ENCODE measurements at places on chromosomes 3 and 15.
A peak's percentile ranks its signal among the peaks of the same experiment; 100 is the strongest.

- DNase-seq = no peak
These were observed 170.2 kb upstream of the P2RY1 start for GRCh38 chr3:152664766-152665165.

- no peak for DNase-seq
These were observed 43.9 kb downstream of the PPCDC start for GRCh38 chr15:75067123-75067830.

DNA sequence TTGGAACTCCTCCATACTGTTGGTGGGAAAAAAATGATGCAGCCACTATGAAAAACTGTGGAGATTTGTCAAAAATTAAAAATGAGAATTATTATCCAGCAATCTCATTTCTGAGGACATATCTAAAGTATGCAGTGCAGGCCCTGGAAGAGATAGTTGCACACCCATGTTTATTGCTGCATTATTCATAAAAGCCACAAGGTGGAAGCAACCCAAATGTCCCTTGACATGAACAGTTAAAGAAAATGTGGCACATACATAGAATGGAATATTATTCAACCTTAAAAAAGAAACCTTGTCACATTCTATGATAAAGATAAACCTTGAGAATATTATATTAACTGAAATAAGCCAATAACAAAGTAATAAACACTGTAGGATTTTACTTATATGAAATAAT is 80.9 kb upstream of the ARHGEF26 start:
- DNase-seq = no peak

- no peak for DNase-seq
These were observed 316.3 kb downstream of the UACA start for GRCh38 chr15:70447081-70447480.

DNA sequence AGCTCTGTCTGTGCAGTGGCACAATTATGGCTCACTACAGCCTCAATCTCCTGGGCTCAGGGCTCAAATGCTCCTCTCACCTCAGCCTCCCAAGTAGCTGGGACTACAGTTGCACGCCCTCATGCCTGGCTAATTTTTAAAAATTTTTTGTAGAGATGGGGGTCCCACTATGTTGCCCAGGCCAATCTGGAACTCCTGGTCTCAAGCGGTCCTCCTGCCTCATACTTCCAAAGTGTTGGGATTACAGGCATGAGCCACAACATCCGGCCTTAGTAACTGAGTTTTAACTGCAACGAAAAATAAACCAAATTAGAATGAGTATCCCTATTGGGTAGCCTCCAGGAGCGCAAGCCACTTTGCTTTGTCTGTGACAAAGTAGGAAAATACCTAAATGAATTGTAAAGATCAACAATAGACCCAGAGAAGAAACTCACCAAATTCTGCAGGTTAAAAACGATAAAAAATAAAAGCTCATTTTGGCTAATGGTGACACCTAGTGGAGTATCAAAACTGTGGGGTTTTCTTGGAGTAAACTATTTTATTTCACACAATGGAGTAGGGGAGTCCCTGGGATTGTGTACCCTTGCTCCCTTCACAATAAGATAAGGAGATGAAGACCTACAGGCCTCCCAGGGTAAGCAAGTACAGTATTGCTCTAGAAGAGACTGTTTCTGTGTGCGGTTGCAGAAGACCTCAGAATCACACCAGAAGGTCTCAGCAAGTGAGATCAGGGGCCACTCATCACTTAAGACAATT is 21.0 kb upstream of the CA12 start:
- DNase-seq = no peak

DNA sequence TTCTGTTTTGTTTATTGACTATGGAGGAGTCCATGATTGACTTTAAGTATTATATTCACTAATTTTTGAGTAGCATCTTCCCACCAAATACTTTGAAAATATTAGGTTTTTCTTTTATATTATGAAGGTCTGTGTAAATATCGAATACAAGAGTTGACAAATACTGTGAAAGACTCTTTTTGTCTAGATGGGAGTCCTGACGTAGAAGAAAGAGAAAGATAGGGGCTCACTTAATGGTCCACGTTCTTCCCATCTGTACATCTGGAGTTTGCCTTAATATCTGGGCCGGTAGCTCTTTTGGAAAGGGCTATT is 7.8 kb upstream of the UTS2B start:
- DNase-seq = no peak

GRCh38 chr3:61505197-61505596 is 56.2 kb upstream of the PTPRG start:
- no peak for DNase-seq

- DNase-seq = no peak
These were observed 105.8 kb downstream of the CYP19A1 start for GRCh38 chr15:51232581-51232980.

DNA sequence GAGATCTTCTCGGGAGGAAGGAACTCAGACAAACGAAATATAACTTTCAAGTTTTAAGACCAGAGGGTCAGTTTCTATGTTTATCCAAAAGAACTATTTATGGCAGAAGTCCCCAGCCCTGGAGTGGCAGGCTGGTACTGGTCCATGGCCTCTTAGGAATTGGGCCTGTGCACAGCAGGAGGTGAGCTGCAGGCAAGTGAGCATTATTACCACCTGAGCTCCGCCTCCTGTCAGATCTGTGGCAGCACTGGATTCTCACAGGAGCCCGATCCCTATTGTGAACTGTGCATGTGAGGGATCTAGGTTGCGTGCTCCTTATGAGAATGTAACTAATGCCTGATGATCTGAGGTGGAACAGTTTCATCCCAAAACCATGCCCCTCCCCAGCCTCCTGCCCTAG is 14.3 kb upstream of the HPS3 start:
- DNase-seq = no peak

DNA sequence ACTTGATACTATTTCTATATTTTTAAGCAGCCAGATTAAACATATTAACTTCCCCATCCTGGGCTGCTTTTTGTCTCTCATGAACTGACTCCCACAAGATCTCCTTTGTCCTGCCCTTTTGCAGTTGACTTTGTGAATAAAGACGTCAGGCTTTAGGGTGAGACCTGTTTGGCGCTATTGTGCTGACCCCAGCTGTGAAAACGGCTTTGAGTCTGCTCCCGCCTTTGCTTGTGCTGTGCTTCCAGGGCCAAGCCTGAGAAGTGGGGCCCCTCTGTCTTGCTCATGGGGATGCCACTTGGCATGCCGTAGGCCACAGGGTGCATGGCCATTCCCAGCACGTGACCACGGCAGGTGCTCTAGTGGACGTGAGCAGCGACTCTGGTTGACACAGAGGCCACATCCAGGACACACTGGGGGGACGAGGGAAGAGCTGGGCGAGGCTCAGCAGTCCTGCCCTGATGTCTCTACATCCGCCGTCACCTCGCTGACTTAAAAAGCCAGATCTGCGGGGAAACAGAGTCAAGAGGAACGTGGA is 268.9 kb upstream of the LYSMD4 start:
- no peak for DNase-seq

- DNase-seq = no peak
These were observed 5.8 kb downstream of the SLC12A6 start for GRCh38 chr15:34331809-34332208.

DNA sequence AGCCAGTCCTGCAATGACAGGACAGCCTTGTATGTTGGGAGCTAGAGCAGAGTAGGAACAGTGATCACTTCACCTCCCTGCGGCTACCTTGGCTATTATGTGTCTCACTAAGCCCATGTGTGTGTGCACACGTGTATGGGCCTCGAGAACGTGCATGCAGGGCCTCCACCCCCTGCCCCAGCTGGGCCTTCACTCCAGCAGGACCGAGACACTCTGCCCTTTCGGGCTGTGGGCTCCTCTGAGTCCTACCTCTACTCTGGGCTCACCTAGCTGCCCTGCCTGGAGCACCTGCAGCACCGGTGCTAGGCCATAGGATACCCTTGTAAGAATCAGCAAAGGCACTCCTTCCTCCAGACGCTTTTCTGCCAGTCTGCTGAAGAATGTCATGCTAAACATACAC is 77.5 kb downstream of the LINGO1 start:
- no peak for DNase-seq

DNA sequence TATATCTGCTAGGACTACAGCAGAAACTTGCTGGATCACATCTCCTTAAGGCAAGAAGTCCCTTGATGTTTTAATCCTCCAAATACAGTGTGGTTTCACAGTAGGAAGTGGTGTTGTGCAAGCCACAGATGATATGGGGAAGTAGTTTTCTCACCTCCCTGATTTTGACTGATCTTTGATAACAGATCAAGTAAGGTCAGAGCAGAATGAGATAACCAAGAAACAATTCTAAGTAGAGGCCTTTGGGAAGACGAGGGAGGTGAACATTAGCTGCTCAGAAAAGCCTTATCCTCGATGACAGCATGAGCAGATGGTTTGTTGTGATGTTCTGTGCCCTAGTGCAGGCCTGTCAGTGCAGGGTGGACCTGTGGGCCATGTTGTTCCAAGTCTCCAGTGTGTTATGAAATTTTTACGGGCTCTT is 61.3 kb downstream of the RIOX2 start:
- no peak for DNase-seq

DNA sequence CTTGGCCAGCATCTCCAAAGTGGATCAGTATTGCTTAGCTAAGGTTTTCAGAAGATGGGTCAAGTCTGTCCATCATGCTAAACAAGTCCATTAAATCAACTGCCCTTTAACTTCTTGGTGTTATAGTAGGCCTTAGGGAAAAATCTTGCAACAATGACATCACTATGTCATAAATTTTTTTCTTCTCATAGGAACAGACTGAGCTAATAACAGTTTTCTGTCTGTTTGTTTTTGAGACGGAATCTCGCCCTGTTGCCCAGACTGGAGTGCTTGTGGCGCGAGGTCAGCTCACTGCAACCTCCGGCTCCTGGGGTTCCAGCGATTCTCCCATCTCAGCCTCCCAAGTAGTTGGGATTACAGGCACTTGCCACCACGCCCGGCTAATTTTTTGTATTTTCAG is 94.2 kb downstream of the EFL1 start:
- no peak for DNase-seq

GRCh38 chr3:172965256-172965655 is 175.8 kb downstream of the SPATA16 start:
- DNase-seq = no peak

GRCh38 chr15:42059661-42060476 is 34.5 kb downstream of the PLA2G4D start:
- DNase-seq = no peak

- DNase-seq = no peak
These were observed 364.4 kb downstream of the PTPRG start for GRCh38 chr3:61925721-61926120.

- DNase-seq = peak; percentile 58
These were observed 188.5 kb upstream of the TLE3 start for GRCh38 chr15:70286113-70286806.
